ENCODE measurements at places on chromosomes 4 and X.
A peak's percentile ranks its signal among the peaks of the same experiment; 100 is the strongest.

DNA sequence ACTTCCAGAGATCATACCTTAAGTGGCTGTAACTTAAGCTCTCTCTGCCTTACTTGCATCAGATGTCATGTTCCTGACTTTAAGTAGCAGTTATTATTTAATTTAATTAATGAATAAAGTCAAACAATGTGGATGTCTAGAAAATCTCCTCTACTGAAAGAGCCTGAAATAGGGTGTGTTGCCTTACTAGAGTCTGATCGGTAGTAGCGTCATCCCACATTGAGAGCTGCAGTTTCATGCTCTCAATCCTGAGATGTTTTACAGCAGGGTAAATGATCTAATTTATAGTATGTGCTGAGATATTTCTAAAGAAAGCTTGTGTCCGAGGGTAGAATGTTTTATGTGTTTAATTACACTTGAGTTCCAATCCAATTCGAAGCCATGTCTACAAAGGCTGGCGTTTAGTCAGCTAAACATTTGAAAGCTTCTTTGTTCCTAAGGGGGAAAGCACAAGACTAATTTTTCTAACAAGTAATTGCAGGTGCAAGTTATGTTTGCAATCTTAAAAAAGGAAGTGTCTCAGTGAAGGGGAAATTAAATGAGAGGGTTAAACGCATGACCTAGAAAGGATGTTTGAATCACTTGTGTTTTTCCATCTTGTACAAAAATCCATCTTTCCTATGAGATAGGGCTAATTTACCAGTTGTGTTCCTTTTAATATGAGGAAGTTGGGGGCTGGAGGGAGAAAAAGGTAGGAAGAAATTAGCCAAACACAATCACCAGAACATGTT is 391.0 kb upstream of the MAGEB2 start:
- no peak for DNase-seq

GRCh38 chr4:58807843-58808615 is 1697.8 kb upstream of the IGFBP7 start:
- no peak for DNase-seq

DNA sequence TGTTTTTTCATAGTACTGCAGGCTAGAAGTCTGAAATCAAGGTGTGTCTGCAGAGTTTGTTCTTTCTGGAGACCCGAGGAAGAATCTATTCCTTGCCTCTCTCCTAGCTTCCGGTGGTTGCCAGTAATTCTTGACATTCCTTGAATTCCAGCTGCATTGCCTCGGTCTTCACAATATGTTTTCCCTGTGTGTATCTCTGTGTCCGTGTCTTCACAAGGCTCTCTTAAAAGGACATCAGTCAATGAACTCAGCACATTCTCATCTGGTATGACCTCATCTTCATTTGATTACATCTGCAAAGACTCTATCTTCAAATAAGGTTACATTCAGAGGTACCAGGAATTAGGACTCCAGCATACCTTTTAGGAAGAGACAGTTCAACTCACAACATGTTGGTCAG is 163.4 kb downstream of the BANK1 start:
- DNase-seq = peak; percentile 50

- no peak for DNase-seq
Measured at GRCh38 chr4:41622787-41623186, 84.8 kb downstream of the LIMCH1 start.

GRCh38 chr4:31124008-31124585 is 403.9 kb downstream of the PCDH7 start:
- DNase-seq = no peak

DNA sequence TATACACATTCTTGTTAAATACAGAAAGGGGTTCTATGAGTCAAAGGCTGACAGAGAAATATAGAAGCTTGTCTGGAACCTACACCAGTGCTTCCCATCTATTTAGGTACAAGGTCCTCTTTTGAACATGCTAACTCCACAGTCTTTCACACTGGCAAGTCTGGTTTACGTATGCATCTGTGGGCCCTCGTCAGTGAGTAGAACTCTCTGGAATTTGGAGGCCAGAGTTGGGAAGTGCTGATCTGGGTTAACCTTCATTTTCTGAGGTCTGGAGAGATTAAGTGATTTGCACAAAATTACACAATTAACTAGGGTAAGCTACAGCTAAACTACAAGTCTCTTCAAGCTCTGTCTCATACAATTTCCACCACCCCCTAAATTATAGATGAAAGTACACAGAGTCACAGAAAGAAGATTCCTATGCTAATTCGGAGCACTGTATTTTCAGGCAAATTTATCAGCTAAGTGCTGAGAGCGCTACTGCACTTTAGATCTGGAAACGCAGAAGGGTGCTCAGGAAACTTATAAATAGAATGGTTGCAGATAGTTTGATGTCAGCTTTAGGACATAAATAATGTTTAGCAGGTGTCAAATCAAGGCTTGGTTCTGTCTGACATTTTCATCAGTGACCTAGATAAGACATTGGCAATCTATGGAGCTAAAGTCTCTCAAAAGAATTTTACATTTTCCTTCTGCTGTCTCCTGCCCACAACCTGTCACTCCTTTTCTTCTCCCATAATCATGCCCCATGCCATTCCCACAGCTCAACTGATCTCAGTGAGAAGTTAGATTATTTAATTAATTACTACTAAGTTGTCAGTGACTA is 43.0 kb upstream of the PDLIM5 start:
- no peak for DNase-seq

- DNase-seq = no peak
Measured at GRCh38 chr4:55973650-55974049, 24.9 kb downstream of the CEP135 start.

DNA sequence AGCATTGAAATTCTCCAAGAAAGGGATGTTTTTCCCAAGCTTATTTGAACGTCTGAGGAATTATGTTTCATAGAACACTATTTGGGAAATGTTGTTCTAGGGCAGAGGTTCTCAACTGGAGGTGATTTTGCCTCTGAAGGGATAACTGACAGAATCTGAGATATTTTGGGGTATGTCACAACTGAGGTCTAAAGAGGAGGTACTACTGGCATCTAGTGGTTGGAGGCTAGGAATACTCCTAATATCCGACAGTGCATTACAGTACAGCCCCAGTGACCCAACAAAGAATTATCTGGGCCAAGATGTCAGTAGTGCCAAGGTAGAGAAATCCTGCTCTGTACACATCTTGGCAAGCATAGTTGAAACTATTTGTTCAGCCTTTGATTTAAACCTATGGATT is 6.4 kb downstream of the HSPA4L start:
- DNase-seq = no peak

DNA sequence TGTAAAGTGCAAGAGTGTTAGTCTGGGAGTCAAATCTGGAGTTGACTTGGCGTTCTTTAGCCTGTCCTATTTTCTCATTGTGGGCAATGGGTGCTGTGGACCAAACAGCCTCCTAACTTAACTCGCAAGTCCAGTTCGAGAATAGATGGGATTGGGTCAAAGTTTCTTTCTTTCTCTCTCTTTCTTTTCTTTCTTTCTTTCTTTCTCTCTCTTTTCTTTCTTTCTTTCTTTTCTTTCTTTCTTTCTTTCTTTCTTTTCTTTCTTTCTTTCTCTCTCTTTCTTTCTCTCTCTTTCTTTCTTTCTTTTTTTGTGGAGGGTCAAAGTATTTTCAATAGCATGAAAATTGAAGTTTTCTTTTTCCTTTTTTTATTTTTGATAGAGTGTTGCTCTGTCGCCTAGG is 3.0 kb downstream of the SLC9A6 start:
- DNase-seq = no peak

DNA sequence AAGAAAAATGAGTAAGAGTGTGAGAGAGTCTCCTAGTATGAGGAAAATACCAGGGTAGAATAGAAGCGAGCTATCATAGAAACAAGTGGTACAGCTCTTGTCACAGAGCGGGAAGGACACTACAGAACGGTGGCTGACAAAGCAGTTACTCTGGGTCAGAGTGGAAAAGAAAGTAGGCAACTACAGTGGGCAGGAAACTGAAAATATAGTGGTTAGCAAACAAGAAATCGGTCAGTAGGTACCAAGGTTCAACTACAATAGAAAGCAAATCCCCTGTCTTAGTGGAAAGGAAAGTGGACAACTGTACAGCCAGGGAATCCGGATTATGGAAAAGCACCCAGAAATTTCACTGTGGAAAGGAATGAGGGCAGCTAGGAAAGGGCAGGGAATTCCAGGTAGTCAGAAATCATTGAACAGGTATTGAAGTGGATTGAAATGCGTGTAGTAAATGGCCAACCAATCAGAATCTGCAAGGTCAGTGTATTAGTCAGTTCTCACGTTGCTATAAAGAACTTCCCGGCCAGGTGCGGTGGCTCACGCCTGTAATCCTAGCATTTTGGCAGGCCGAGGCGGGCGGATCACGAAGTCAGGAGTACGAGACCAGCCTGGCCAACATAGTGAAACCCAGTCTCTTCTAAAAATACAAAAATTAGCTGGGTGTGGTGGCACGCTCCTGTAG is 219.6 kb upstream of the DIAPH2 start:
- DNase-seq = no peak

DNA sequence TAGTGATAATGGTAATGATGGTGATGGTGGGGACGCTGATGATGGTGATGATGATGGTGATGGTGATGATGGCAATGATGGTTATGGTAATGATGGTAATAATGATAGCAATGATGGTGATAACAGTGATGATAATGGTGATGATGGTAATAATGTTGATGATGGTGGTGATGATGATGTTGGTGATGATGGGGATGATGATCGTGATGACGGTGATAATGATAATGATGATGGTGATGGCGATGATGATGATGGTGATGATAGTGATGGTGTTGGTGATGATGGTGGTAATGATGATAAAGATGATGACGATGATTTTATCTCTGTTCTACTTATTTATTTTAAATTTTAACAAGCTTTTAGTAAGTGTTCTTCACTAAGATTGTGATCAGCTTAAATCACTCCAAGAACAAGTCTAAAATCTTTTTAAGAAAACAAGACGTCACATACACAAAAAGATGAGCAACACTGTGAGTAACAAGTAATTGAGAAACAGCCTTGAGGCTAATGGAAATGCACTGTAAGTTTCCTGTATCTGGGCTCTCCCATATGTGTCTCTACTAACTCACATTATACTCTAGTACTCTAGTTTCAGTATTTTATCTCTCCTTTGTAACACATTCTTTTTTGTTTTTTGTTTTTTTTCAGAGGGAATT is 480.2 kb upstream of the PRKX start:
- no peak for DNase-seq

DNA sequence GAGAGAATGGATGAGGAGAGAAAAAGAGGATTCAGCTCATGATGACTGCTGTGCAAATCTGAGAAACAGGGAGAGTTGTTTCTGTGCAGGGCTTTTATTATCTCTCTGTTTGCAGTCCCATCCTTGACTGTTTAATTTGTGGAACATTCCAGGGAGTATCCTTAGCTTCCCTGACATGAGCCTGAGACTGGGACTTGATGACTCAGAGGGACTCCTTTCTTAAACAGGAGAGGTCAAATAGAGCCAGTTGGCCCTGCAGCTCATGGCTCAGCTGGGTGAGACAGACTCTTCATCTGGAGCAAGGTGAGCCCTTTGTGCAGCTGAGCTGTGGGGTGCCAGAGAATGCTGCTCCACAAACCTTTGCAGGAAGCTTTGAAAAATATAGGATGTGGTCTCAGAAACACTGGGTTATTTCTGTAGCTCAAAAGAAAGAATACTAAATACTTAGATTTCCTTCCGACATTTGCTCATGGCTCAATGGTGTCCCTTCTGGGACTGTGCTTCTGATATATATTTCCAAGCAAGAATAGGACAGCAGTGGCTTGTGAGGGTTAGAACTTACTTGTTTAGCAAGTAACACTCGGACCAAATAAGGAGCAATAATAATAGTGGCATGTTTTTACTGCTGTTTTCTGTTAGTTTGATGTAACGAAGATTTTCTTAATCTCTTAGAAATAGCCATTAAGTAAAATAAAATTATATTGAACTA is 14.5 kb downstream of the ARHGAP24 start:
- no peak for DNase-seq

GRCh38 chr4:54032558-54033135 is 31.8 kb downstream of the CHIC2 start:
- DNase-seq = no peak

DNA sequence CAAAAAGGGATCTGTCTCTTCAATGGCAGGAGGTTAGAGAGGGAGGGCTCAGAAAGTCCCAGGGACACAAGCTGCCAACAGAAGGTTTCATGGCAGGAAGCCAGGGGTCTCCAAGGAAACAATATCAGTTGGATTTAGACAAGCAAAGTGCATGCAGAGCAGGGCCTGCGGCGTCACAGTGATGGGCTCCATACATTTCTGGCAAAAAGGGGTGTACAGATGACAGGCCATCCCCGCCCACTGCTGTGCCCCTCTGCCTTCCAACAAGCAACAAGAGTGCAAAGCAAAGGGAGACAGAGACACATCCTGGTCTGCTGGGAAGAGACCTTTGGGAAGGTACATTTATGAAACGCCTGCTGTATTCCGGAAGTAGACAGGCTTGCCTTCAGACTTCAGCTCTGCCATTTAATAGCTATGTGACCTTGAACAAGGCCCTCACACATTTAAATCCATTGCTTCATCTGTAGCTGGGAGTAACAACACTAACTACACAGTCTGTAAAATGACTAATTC is 121.2 kb downstream of the AFAP1 start:
- no peak for DNase-seq

- DNase-seq = no peak
Measured at GRCh38 chrX:127732709-127733108, 319.5 kb downstream of the ACTRT1 start.

DNA sequence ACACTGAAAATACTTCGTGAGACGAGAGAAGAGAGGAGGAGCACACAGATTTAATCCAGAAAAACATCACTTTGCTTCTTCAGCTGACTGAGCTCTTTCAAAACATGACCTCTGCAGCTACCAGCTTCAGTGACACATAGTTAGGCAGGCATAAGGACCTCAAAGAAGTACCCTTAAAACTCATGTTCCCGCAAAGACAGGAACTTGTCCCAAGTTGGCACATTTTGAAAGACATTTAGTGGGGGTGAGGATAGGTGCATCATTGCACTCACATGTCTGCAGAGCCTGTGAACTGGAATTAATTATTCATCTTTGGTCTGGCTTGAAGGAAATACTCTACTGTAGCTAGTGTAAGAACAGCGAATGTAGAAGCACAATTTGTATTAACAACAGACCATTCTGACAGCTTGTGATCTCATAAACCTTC is 221.8 kb downstream of the MGST2 start:
- DNase-seq = no peak

- no peak for DNase-seq
Measured at GRCh38 chrX:71224098-71224708, 1.2 kb downstream of the GJB1 start.

DNA sequence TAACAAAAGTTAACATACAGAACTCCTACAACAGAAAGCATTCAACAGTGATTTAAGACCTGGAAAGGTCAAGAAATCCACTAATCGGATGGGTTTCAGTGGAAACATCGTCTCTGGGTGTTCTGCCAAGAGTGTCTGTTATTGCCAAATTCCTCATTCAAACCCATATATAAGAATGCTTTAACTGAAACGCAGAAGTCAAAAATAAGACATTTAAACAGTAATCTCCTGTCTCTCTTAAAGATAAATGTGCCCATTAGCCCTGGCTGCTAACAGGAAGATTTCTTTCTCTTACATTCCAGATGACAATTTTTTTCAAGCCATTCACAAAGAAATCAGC is 31.5 kb downstream of the DCTD start:
- peak; percentile 75 for DNase-seq

DNA sequence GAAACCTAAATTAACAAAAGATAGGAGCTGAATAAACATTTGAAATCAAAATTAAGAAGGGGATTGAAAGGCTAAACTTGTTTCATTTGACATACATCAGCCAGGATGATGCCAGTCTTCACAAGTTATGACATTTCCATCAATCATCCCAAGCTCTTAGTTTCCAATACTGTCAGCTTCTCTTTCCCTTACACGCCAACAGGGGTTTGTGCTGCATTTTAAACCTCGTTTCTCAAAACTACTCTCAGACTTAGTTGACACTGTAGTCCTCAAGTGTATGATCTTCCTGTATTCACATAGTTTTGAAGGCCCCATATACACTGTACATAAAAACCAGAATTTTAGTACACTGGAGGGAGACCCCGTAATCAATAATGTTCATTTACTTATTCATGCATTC is 840 bp upstream of the P2RY10 start:
- no peak for DNase-seq
